Caki2 (cell line): ENCODE measurements at places on chromosomes 2 and 18.

DNA sequence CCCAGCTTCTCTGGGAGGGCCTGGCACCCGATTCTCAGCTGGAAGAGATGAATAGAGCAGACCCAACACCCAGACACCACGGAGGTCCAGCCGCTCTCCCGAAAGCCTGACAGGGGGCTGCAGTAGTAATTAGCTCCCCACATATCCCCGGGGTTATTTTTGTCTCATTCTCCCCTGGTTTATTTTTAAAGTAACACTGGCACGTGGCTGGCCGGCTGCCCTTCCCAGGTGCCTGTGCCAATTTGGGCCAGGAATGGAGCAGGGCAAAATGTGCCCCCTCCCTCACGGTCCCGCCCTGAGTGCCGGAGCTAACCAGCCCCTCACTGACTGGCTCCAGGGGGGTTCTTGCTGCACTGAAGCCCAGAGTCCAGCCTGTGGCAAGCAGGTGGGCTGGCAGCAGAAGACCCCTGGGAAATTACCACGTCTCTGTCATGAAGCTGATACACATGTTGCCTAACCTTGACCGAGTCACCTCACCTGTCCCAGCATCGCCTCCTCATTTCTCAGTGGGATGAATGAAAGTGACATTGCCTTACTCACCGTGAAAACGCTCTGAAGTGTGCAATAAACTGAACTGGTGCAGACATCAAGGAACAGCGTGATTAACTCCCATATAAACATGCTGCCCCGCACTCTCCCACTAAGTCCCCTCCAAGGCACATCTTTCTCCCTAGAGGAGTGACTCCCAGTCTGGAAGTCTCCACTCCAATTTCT is 18.4 kb downstream of the KCNK3 start:
- DNase-seq: no peak

- no peak for DNase-seq
Observed at GRCh38 chr2:185202945-185203528, 535.6 kb upstream of the FSIP2 start.

DNA sequence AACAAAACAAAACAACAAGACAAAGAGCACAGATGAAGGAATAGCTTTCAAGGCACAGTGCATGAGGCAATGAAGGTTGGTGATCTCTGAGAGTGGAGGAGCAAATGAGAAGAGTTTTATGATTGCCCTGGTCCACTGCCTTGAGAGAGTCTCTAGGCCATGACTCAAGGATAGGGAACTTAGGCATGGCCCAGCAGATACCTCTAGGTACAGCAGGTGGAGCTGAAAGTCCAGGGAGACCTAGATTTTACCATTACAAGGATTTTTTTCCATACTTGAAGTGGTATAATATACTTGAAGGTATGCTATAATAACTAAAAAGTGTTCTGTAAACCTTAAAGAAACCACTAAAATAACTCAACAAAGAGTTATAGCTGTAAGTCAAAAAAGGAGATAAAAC is 239.5 kb upstream of the KLHL29 start:
- no peak for DNase-seq

DNA sequence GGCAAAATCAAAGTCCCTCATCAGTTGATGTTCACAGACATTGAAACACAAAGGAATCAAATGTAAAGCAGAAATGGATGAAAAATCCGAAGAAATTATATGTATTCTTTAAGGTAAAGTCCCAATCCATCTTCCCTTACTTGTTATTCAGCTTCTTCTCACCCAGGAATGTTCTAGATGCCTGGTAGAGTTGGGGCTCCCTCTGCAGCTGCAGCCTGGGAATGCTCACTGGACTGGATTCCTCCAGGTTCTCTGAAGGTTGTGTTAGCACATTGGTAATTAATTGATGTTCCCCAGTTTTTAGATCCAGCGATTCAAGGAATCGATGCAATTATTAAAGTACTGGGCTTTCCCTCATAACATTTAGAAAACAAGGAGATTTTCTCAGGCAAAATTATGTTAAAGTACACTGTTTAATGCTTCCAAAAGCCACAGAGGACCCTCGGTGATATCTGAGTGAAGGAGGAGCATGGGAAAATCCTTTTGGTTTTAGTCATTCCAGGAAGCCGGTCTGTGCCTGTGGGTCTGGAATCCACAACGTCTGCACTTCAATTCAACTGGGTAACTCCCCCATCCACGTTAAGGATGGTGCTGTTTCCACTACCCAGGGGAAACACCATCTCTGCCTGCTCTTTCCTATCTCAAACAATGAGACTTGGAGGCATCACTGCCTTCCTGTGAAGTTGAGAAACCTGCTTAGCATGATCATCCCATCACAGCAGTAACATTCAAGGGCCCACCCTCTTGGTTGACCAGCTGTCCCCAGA is 22.0 kb downstream of the NTSR2 start:
- DNase-seq: no peak

- no peak for DNase-seq
Observed at GRCh38 chr2:134240061-134240460, 13.8 kb upstream of the MGAT5 start.

- no peak for DNase-seq
Observed at GRCh38 chr2:165793779-165794535, at the start of gene GALNT3. Gene GALNT3 (minus strand): TSS chr2:165794247. CDS start chr2:165770700, 23,547 bp downstream.

DNA sequence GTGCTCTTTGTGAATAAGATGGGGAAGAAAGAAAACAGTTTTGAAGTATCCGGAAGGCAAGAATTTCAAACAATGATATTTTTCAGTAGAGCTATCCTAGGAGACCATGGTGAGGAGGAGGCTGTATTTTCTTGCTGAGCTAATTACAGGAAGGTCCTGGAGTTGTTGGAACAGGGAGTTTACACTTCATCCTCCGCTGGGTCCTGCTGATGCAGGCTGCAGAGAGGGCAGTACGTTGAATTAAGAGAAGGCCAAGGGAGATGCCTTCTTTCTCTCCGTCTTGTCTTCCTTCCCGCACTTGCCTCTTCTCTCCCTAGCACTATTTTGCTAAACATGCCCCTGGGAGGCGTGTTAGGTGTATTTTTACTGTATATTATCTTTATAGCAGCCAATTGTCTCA is 60.0 kb upstream of the EDAR start:
- DNase-seq: no peak

GRCh38 chr2:189092936-189093335 is 86.6 kb downstream of the COL5A2 start:
- no peak for DNase-seq

GRCh38 chr2:222608081-222608480 is 47.8 kb downstream of the FARSB start:
- DNase-seq: no peak

DNA sequence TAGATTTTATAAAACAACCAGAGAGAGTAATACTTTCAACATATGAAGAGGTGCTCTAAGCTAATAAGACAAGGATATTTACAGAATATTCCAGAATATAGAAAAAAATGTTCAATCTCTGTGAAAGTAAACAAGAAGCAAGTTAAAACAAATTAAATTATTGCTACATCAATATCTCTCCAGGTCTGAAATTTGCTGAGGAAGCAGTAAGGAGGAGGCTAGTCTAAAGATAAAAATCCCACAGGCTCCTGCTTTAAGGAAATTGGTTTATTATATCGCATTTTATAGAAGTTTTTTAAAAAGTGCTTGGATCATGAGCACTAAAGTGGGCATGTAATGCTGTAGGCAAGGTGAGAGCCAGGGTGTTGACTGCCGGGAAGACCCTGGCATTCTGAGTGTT is 39.7 kb upstream of the ASB18 start:
- no peak for DNase-seq

DNA sequence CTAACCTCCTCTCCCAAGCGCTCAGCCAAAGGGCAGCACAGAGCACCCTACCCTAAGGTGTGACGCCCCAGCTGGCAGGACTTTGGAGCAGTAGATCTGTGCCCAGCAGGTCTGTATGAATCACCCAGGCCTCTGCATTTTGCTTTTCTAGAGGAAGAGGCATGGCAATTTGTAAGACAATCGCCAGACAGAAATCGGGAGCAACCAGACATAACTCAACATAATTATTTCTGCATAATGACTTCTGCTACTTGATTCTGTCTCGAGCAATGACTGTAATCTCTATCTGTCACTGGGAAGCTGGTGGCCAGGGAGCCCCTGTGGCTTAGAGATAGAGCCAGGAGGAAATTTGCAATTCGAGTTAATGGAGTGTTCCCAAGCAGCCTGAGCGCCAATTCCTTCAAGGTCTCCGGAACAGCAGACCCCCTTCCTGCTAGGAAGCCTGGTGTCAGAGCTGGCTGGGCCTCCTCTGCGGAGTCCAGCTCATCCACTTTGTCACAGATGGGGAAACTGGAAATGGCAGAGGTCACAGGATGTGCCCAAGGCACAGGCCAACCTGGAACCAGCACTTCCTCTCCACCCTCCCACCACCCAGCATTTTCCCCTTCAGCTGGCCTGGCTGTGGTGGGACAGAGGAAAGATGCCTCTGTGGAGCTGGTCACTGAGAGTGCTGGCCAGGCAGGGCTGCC is 55.0 kb downstream of the ODC1 start:
- DNase-seq: no peak

GRCh38 chr2:27095745-27096651 is 9.4 kb downstream of the KHK start:
- DNase-seq: peak; percentile 14

- DNase-seq: no peak
Observed at GRCh38 chr2:68456198-68456597, 10.9 kb downstream of the FBXO48 start.

GRCh38 chr2:226991663-226992062 is 155.8 kb downstream of the RHBDD1 start:
- DNase-seq: no peak

DNA sequence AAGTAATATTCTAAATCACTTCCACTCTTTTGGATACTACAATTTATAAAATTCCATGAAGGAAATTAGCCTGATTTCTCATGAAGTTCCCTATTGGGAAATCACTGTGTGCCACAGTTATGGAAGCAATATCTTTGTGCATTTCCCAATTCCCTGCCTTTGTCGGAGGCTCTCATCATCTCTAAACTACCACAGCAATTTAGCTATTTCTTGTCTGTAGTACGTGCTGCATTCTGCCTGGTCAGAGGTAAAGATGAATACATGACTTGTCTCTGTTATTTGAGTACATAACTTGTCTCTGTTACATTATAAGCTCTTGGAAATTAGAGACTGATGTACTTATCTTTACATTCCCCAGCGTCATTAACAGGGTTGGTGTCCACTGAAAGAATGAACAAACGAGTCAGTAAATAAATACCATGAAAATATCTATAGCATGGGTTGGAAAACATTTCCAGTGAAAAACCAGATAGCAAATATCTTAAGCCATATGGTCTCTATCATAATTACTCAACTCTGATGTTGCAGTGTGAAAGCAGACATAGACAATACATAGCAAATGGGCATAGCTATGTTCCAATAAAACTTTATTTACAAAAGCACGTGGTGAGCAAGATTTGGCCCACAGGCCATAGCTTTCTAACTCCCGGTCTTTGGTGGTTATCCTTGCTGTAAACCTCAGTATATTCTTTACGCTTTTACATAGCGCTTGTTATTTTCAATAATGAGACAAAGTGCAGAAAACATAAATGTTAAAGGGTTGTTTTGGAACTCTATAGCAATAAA is 78.8 kb downstream of the BCL2 start:
- DNase-seq: no peak

DNA sequence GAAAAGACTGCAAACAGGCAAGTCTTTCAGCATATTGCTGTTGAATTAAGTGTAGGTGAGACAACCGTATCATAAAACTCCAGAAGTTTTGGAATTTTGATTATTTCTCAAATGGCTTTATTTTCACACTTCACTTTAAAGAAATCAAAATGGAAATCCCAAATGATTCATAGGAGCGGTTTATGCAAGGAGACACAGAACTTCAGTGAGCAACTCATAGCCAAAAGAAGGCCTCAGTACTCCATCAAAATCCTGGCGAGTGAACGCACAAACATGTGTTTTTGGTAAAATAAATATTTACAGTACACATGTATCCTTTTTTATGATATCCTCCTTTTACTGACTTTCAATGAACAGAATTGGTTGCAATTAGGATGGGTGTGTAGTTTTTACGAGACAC is 140.4 kb upstream of the APCDD1 start:
- DNase-seq: no peak

GRCh38 chr18:12394428-12394827 is 13.3 kb upstream of the PRELID3A start:
- no peak for DNase-seq

DNA sequence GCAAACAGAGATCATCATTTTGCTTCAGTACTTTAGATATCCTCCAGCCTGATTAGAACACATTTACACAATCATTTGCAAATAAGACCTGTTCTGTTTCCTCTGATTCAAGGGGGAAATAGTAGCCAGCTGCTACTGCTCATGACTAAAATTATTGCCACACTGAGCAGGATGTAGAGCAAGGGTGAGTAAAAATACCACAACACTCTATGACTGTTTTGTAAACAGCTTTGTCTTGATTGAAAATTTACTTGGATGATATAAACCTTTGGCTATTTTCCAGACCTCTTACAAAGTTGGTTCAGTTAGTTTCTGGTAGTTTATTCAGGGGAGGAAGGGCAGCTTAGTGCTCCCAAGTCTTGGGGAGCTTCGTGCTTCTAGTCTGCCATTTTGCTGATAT is 286.4 kb upstream of the CNTNAP5 start:
- DNase-seq: no peak

DNA sequence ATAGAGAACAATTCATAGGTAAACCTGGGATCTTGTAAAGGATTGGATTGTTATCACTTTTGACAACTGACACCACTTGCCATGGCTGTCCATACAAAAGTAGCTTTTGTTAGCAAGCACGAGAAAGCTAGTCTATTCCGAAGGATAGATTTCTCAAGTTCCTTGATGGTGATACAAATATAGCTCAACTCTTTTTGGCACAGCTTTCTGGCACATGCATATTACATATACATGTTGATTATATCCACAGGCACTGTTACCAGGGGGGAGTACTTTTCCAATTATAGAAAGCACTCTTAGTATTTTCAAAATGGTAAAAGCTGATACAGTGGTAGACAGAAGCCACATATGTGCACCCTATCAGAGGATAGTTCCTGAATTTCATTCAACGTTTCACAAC is 168.9 kb downstream of the UPP2 start:
- DNase-seq: no peak

- DNase-seq: peak; percentile 94
Observed at GRCh38 chr18:37299471-37300304, 265.9 kb downstream of the CELF4 start.

DNA sequence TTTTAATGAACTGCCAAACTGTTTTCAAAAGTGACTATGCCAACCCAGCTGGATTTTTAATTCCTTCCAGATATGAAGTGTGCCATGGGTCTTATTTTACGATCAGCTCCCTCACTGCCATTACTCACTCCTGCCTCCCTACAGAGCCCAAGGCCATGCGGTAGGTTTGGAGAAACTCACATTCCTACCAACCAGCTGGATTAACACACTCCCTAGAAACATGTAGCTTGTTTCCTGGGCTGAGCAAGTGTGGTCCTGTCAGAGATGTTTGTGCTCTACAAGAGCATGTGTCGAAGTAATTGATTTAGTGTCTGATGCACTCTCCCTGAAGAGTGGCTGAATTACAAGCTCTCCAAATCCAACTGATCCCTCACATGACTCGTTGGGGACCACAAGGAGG is 82.5 kb downstream of the SPP2 start:
- no peak for DNase-seq

DNA sequence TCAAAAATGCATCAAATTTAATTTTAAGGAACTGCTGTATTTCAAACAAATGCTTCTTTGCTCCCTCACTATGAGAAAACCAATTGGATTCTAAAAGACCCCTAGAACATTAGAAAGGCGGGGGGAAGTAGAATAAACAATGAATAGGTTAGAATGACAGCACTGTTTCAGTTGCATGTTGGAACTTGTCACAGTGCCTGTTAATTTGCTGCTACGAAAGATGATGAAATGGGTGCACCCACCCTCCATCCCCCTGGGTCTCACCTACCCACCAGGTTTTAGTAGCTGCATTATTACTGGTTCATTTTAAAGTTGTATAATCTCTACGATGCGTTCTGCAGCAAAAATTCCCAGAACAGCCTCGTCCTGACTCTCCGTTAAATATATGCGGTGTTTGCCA is 193.0 kb upstream of the COPS8 start:
- no peak for DNase-seq
